ENCODE measurements at places on chromosomes 5 and 9. TPM values are rescaled to one million over a fixed set of nuclear protein-coding genes. Genes with fewer than 3 reads are reported as not detected.

DNA sequence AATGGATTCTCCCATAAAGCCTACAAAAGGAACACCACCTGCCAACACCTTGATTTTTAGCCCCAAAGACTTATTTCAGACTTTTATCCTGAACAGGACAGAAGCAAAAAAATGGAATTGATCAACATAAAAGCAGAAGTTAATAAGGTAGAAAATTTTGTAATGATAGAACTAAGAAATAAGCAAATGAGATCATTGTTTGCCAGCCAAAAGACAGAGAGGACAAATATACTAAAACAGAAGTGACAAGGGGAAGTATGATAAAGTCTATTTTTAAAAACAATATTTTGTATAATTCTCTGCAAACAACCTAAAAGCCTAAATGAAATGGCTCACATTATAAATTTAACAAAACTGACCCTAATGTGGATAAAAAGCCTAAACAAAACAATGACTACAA lies 110.5 kb upstream of the PRSS3 start:
- no peak for DNase-seq

- DNase-seq = no peak
Measured at GRCh38 chr5:59584858-59585846, 308.4 kb downstream of the PDE4D start.

GRCh38 chr5:151027961-151028479 lies 7.6 kb downstream of the GPX3 start:
- no peak for DNase-seq

DNA sequence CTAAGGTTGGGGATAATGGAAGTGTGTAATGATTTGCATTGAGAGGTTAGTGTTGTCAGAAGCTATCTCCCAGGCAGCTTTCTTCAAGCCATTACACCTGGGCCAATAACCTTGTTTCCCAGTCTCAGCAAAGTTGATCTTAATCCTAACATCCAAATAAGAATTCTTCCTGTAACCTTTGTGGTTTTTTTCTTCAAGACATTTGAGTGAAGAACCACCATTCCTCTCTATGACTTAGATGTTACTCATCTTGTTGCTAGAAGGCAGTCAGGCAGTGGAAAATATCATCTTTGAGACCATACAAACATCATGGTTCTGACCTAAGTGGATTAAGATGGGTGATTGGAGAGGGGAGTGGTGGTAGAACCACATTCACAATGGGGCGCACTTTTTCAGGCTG lies 103.5 kb downstream of the NDUFAF2 start:
- DNase-seq = no peak

- DNase-seq = peak; percentile 65
Measured at GRCh38 chr5:43017428-43017815, 22.7 kb downstream of the ANXA2R start.

GRCh38 chr9:126154869-126155268 lies 171.8 kb upstream of the MVB12B start:
- DNase-seq = no peak

DNA sequence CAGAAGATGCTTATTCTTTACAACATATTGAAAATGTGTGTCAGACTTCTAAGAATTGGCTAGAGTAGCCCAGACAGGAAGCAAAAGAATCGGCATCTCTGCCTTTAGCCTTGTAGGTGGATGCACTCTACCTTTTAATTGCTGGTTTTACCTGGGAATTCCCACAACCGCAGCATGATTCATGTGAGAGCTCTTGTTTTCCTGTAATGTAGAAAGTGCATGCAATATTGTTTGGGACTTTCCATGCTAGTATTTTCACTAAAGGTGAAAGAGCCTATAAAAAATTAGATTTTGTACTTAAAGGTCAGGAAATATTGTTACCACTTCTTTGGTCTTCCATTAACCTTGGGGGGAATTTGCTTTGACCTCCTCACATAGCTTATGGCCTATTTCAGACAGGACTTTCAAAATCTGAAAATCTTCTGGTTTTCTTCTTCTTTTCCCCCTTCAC lies 89.8 kb downstream of the NTRK2 start:
- no peak for DNase-seq

GRCh38 chr9:2493529-2493928 lies 128.1 kb upstream of the VLDLR start:
- no peak for DNase-seq

GRCh38 chr5:146426305-146426704 lies 20.8 kb upstream of the TCERG1 start:
- no peak for DNase-seq

DNA sequence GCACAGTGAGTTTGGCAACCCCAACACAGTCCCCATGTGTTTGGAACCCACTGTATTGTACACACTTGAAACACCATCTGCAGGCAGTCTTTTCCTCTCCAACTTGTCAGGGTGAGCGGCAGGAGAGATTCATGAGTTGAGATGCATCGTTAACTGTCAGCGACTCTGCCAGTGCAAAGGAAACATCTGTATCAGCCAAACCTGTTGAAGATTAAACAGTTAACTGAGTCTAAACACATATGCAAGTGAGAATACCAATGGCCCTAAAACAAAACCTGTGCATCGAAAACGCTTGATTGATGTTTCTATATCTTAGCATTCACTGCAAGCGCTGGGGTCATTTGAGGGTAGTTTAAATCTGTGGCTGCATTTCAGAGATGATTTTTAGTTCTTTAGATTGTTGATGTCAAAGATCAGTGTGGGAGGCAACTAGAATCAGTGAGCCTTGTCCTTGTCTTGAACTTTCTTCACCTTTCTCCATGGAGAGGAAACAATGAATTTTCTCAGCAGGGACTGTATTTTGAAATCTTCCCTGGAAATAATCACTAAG lies 41.3 kb upstream of the PAM start:
- DNase-seq = no peak

GRCh38 chr5:10743951-10744350 lies 17.1 kb downstream of the DAP start:
- no peak for DNase-seq

DNA sequence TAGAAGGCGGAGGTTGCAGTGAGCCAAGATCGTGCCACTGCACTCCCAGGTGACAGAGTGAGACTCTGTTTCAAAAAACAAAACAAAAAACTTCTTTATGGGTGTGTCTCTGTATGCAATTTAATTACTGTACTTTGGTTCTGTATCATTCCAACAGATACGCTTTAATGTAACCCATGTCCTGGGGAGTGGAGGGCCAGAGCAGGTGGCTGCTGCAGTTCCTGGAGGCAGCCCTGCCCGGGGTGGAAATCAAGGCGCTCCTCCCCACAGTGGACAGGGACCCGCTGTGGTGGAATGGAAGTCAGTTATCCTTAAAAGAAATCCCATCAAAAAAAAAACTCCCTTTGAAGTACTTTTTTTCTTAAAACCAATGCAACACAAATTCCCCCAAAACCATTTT lies 1.9 kb downstream of the DAP start:
- DNase-seq = no peak

- DNase-seq = no peak
Measured at GRCh38 chr5:9347541-9348295, 198.2 kb downstream of the SEMA5A start.

GRCh38 chr9:37184905-37185867 lies 64.8 kb downstream of the ZCCHC7 start:
- DNase-seq = no peak

DNA sequence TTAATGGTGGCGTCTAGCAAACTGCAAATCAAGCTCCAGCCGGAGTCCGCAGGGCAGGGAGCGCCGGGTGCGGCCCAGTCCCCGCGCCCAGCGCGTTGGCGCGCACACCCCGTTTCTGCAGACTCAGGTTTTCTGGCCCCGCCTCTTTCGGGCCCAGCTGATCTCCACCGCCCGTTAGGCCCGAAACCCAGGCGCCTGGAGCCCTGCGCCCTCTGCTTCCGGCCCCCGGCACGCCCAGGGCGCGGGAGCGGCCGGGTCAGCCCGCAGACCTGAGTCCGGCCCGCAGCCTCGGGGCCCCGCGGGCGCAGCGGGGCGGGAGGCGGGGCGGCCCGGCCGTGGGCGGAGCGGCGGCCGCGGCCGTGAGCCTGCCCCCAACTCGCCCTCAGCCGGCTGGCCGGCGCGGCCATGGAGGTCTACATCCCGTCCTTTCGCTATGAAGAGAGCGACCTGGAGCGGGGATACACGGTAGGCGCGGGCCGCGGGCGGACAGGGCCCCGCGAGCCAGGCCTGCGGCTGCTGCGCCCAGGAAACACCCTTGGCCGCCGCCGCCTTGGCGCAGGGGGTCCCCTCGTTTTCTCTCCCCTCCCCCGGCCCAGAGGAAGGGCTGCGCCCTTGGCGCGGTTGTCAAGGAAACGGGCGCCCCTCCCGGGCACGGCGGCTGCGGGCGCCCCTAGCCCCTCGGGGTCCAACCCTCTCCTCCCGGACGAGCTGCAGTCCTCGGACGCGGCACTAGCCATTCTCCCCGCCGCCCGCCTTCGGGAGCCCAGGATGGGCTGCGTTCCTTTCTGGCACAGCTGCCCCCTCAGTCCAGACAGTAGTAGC lies at the start of gene SNX24:
Gene SNX24 (plus strand): TSS at position 385 of the 822 bp plus-strand sequence. CDS start 21 bp downstream, at position 406.
- DNase-seq = peak; percentile 71

GRCh38 chr9:126687930-126688461 lies 74.3 kb downstream of the LMX1B start:
- DNase-seq = no peak

GRCh38 chr5:1413611-1414241 lies 31.5 kb downstream of the SLC6A3 start:
- no peak for DNase-seq

- no peak for DNase-seq
Measured at GRCh38 chr5:96283589-96283988, 149.5 kb downstream of the PCSK1 start.

GRCh38 chr5:154540600-154540999 lies 62.6 kb upstream of the HAND1 start:
- DNase-seq = no peak

DNA sequence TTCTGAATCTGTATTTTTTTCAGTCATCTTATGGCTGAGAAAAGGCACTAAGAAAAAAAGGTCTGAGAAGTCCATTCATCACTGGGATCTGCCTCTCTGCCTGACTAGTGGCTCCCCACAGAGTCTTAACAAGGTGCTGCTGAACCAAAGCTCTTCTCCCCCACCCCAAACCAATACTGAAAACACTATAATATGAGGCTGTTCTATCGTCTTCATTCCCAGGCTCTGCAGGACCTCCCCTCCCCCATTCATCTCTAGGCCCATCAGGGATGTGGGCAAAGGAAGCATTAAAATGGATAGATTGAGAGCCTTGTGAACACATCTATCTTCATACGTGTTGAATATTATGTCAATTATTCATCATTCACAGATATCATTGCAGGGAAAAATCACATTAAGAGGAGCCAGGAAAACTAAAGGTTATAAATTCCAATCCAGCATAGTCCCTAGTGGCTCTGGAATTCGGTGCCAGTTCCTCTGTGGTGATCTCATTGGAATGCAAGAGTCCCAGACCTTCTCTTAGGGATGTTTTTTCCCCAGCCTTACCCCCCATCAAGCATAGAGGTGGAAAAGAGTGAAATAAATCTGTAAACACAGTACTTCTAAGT lies 44.3 kb upstream of the GPR151 start:
- DNase-seq = no peak

The CTNND2 gene
- not detected for total RNA-seq

The KIF12 gene
- total RNA-seq = not detected

The SPATA31D4 gene
- total RNA-seq = not detected

The JAKMIP2 gene
- total RNA-seq = not detected

The INSL6 gene
- not detected for total RNA-seq

The ECM2 gene
- total RNA-seq = not detected

The CARTPT gene
- not detected for total RNA-seq

The PCDHB15 gene
- total RNA-seq = 1.4 TPM

The MRPL36 gene
- total RNA-seq = 54.2 TPM

The ORM2 gene
- total RNA-seq = not detected

The FABP6 gene
- not detected for total RNA-seq

The PCAT7 gene
- not detected for total RNA-seq

Data from lung microvascular endothelial cell (primary cell).